ENCODE measurements at places on chromosomes 11 and 22. TPM values are rescaled to one million over a fixed set of nuclear protein-coding genes. Genes with fewer than 3 reads are reported as not detected.

The SUSD2 gene
- total RNA-seq = 0.29 TPM

The RTCB gene
- total RNA-seq = 228 TPM

The CASP5 gene
- not detected for total RNA-seq

The CEP126 gene
- 0.92 TPM for total RNA-seq

The CLDN5 gene
- not detected for total RNA-seq

The PTPRCAP gene
- total RNA-seq = 1.1 TPM

The BBOX1 gene
- total RNA-seq = not detected

The TSGA10IP gene
- total RNA-seq = not detected

The NXPE4 gene
- not detected for total RNA-seq

The CSNK1E gene
- 51.6 TPM for total RNA-seq

The CALCA gene
- total RNA-seq = not detected

The TP53I11 gene
- total RNA-seq = 10.1 TPM

The CARD16 gene
- 32.5 TPM for total RNA-seq

The NNMT gene
- total RNA-seq = 246 TPM

The GTSE1 gene
- total RNA-seq = 21.1 TPM

The SLC22A12 gene
- total RNA-seq = not detected

The BLID gene
- 0.34 TPM for total RNA-seq

The MUC5B gene
- total RNA-seq = not detected

The SGSM1 gene
- not detected for total RNA-seq

The BRSK2 gene
- not detected for total RNA-seq

The SCN3B gene
- 0.34 TPM for total RNA-seq

The OSBP2 gene
- total RNA-seq = 0.60 TPM

The KCNJ4 gene
- 2.1 TPM for total RNA-seq

The OR8D4 gene
- total RNA-seq = not detected

The INS gene
- total RNA-seq = not detected

The SLC25A18 gene
- total RNA-seq = 1.5 TPM
